Activated CD8-positive, alpha-beta memory T cell treated with anti-CD3 and anti-CD28 coated beads for 1 hour (primary cell): ENCODE measurements at places on chromosomes 1 and 21.

- DNase-seq = no peak
Measured at GRCh38 chr1:28180306-28181305, 4.1 kb upstream of the PTAFR start.

DNA sequence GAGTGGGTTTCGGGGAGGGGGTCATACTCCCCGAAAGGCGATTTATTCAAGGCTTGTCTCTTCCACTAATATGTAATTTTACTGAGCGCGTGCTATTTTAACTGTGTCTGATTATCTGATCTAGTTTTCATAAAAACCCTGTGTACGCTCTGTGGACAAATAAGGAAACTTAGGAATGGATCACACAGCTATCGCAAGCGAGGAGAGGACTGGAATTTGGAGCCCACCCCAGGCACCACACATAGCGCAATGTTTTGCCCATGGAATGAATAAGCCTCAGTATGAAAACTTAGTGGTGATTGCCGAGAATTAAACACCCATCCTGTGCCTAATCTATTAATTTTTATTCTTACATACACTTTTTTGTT is 9.8 kb upstream of the RAB42 start:
- DNase-seq = no peak

GRCh38 chr1:116971258-116971860 is 30.2 kb upstream of the CD101 start:
- no peak for DNase-seq

DNA sequence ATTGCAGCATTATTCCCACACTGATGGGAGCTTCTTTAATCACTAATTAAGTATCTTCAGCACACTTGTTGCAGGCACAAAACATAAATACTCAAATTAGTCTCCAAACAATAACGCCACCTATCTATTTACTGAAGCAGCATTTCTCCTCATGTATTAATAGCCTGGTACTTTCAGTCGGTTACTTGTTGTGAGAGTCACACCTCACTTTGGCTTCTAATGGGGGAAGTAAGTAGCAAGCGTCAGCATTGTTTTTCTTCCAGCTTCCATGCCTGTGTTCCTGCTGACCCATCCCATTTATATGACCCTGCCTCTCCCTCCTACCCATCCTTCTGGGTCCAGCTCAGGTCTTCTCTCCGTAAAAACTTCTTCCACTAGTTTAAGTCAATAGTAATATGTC is 31.9 kb upstream of the DENND1B start:
- DNase-seq = no peak

GRCh38 chr1:8089535-8090228 is 63.6 kb upstream of the ERRFI1 start:
- no peak for DNase-seq

- DNase-seq = no peak
Measured at GRCh38 chr1:55854911-55855310, 639.7 kb upstream of the USP24 start.

- no peak for DNase-seq
Measured at GRCh38 chr21:15472108-15473040, 257.4 kb upstream of the USP25 start.

- peak; percentile 43 for DNase-seq
Measured at GRCh38 chr1:226109829-226110248, 47.3 kb downstream of the H3-3A start.

GRCh38 chr1:245871191-245871590 is 635.9 kb downstream of the SMYD3 start:
- no peak for DNase-seq
